ENCODE measurements at places on chromosomes 2 and 18.

DNA sequence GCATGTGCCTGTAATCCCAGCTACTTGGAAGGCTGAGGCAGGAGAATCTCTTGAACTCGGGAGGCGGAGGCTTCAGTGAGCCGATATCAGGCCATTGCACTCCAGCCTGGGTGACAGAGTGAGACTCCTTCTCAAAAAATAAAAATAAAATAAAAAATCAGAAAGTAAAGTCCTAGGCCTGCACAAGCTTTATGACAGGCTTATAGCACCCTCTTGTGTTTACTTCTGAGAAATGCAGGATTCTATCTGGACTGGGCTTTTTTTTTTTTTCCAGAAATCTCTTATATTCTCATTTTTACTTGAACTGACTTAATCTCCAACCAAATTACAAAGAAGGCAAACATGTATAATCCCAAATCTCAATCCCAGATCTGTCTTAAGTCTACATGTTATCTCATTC lies 26.1 kb upstream of the REG3G start:
- no peak for DNase-seq

DNA sequence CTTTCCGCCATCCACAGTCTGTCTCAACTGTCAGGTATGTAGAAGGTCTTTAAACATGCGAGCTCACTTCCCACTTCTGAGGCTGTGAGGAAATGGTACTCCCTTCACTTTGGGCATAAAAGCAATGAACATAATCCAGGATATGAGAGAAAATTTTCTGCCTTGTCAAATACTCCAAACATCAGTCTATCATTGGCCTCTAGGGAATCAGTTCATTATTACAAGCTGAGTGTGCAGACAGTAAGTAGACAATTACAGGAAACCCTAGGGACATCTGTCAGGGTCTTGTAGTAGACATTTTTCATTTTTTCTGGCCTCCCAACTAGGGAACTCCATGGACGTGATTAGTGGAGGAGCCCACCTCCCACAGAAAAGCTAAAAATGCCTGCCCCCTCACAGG lies 13.6 kb upstream of the APCDD1 start:
- no peak for DNase-seq

GRCh38 chr2:210268281-210268680 lies 43.0 kb upstream of the ACADL start:
- DNase-seq: no peak

GRCh38 chr18:3180325-3180724 lies 39.4 kb downstream of the MYOM1 start:
- no peak for DNase-seq

DNA sequence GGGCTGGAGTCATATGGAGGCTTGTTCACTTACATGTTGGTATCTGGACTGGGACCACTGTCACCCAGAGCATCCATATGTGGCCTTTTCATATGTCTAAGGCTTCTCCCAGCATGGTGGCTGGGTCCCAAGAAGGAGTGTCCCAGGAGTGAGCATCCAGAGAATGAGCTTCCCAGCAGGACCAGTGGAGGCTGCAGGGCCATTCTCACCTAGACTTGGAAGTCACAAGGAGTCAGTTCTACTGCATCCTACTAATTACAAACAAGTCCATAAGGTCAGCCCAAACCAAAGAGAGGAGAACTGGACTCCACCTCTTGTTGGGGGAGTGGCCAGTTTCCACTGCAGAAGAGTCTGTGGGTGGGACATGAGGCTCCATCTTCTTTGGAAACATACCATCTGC lies 5.1 kb upstream of the TEX51 start:
- no peak for DNase-seq

GRCh38 chr2:16932826-16933225 lies 267.2 kb upstream of the CYRIA start:
- DNase-seq: no peak

DNA sequence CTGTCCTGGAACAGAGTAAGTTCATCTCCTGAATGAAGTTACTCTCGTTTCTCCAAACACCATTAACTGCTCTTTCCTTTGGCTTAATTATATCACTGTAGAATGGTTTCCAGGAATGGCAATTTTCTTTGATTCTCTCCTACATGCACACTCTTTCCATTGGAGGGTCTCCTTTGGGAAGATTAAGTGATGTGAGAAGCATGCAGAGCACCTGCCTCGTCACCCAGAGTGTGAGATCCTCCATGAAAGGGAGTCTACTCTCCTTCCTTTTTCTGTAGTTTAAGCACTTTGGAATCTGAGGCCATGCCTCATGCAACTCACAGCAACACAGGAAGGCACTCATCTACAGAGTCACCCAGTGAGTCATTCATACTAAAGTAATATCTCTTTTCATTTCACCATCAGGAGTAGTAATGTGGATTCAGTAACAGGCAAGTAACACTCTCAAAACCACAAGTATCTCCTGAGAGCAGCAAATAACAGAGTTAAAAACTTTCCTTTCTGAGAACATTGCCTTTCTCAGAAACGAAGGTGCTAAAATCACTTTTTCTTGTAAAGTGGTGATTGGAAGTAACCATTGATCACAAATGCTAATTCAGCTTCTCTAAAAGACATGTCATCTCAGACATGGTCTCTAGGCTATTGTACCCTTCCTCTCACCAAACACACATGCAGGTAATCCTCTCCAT lies 52.8 kb upstream of the IL1RL1 start:
- DNase-seq: no peak

DNA sequence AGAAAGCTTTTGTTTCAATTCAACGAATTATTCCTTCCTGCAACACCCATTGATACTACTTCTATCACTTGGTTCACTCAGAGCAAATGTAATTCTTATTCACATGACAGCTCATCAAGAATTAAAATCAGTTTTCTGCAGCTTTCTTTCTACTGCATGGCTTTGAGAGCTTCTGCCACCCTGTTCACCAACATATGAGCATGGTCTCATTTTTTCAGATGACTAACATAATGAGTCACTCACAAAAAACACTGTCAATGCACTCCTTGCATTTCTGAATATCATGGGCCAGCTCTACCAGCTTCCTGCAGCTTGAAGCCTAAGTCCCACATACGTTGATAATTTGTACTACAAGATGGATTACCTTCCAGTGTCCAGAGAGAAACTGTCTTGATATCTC lies 342.9 kb downstream of the LRATD1 start:
- DNase-seq: no peak

DNA sequence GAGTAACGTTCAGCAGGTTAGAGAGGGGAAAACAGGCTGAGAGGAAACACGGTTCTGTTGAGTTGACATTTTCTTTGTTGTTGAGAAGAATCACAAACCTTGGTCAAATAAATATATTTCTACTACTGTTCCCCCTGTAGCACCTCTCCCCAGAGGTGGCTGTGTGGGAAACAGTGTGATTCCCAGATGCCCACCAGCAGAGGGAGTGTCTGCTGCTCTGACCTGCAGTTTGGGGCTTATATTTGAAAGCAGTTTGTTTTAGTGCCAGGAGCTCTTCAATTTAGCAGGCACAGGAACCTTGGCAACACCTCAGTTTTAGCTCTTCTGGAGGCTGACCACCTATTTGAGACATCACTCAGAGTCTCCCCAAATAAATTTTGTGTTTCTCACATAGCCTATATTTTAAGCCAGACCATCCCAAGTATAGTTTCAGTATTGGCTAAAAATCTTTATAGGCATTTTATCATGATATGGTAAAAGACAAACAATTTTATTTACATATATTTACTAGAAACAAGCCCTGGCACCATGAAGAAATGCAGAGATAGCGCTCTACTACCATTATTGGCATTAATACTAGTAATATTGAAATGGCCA lies 75.7 kb downstream of the PIK3C3 start:
- DNase-seq: no peak

GRCh38 chr2:3127710-3128109 lies 249.9 kb downstream of the EIPR1 start:
- no peak for DNase-seq

DNA sequence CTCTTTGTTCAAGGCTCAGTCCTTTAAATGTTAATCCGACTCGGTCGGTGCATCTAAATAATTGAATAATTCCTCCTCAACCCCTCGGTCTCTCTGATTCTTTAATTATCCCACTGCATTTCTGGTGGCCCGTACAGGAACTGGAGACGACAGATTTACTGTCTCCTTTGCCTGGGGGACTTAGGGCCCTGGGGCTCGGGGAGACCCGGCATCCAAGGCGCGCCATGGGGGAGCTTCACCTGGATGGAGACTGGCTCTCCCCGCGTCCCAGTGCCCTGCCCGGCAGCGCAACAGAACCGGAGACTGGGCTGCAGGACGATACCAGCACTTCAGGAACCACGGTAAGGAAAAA lies 47.7 kb upstream of the SELENOI start:
- no peak for DNase-seq

DNA sequence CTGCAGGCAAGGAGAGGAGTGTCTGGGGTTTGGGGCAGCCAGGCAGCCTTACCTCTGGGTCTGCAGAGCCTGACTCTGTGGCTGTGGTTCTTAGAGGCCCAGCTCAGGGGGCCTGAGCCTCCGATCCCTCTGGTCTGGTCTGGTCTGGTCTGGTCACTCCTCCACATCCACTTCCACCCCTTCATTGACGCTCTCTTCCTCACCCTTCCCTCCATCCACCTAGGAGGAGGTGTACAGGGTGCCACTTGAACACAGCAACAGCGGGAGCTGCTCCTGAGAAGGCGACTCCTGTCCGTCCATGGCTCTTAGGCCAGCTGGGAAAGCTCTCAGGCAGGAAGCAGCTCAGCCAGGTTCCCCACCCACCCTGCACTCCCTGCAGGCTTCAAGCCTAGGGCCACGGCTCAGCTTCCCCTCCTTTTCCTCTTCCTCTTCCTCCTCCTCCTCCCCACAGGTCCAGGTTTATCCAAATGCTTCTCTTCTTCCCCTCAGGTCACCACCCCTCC lies 16.9 kb downstream of the GPR55 start:
- DNase-seq: no peak

DNA sequence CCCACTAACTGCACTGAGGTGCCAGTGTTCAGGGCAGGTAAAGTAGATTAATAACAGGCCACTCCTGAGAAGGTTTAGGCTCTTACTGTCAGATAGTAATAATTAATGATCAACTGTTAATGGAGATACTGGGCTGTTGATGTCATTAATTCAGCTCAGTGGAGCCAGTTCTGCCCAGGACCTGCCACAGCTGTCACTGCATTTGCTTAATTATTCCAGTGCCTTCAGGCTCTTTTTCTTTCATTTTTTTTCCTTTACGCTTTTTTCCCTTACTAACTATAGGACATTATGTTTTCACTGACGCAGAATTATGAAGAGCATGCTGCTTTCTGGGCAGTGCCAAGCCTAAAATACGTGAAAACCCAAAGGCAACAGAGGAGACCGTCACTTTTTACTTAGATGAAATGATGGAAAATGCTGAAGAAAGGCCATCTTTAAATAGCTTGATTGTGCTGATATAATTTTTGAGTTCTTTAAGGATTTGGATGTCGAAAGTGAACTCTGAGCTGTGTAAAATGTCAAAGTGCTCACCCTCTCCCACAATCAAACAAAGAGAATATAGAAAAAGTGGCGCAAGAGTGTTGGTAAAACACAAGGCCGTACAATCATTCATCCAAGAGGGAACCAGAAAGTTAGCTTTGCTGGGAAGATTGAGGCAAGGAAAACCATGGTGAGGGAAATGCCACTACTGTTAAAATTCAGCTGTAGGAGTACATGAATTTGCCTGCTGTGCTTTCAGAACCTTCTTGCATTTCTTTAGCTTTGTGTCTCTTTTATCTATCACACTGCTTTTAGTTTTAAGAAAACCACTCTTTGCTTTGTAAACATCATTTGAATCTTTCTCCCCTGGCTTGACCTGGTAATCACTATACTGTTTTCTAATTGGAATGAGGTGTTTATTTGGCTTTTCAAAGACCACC lies 192.0 kb upstream of the ZEB2 start:
- no peak for DNase-seq

- no peak for DNase-seq
These were observed 1148.1 kb upstream of the FANCL start for GRCh38 chr2:59389240-59389639.

DNA sequence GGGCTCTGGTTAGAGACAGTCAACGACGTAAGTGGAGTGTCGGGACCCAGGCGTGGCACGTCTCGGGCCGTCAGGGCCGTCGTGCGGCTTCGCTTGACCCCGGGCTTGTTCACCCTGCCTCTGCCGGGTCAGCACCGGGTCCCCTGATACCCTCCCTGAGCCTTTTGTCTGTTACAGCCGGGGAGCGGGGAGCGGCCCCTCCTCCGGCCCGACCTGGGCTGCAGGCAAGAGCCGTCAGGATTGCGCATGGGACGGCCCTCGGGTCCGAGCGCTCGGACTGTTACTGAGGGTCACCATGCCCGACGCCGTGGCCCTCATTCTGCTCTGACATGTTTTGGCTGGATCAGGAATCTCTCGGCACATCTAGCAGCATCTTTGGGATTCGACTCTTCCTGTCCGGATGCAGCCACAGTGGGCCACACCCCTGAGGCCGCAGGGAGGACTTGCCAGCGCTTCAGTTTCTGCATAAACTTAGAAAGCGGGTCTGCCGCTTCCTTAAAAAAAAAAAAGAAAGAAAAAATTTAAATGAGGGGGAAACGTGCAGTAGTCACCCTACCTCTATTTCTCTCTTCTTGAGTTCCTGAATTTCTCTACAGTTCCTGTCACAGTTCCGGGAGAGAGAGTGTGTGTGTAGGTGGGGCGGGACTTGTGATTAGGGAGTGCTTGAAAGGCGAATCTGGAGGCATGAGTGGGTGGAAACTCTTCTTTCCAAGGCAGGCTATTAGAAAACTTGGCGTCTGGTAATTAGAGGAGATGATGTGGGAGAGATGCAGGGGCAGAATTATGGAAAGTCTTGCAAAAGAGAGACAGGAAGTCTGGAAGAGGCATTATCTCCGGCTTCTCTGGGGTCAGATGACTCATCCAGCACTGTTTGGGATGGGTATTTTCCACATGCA lies 909 bp downstream of the TMEM87B start:
- DNase-seq: peak; percentile 42

DNA sequence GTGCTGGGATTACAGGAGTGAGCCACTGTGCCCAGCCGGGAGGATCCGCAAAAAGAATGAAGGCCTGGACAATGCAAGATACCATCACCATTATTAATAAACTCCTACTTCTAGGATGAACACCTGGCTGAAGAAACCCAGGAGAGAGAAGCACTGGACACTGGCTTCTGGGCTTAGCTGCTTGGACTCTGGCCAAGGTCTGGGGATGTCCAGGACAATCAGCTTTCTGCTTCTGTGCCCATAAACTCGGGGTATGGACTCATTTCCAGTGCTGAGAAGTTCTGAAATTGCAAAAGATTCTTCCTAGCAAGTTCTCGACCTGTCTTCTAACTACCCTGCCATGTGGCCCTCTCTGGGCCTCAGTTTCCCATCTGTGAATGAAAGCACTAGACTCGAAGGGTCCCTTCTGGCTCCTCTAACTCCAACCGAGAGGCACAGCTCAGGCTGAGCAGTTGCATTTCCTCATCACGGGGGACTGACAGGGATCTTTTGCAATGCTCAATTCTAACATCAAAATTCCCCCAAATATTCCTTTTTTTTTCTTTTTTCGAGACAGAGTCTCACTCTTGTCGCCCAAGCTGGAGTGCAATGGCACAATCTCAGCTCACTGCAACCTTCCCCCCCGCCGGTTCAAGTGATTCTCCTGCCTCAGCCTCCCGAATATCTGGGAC lies 2.4 kb upstream of the SH2D6 start:
- DNase-seq: no peak

GRCh38 chr2:230012267-230012884 lies 56.3 kb downstream of the SLC16A14 start:
- no peak for DNase-seq

GRCh38 chr18:43060020-43060419 lies 55.5 kb downstream of the RIT2 start:
- no peak for DNase-seq

GRCh38 chr2:24456599-24457556 lies 34.2 kb upstream of the NCOA1 start:
- peak; percentile 74 for DNase-seq
